ENCODE measurements at places on chromosomes 2 and 18.

DNA sequence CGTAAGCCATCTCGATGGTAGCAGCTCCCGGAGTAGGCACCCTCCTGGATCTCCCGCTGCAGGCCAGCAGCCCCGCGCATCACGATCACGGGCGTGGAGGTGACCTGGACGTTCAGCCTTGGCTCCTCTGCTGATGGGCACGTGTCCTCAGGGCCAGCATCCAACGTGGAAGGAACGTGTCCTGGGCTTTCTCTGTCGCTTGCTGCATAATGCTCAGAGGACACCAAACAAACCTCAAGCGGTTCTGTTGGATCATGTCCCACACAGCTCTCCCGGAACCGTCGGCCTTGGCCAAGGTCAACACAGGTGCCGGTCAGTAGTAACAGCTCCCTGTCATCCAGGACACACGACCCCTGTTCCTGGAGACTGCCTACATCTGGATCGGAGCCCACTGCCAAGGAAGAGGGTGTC, 23.1 kb downstream of the PASK start:
- no peak for ATAC-seq

- no peak for ATAC-seq
Measured at GRCh38 chr2:46887028-46887885, 28.3 kb downstream of the MCFD2 start.

- ATAC-seq, result no peak
Measured at GRCh38 chr2:66682476-66682875, 247.6 kb downstream of the MEIS1 start.

DNA sequence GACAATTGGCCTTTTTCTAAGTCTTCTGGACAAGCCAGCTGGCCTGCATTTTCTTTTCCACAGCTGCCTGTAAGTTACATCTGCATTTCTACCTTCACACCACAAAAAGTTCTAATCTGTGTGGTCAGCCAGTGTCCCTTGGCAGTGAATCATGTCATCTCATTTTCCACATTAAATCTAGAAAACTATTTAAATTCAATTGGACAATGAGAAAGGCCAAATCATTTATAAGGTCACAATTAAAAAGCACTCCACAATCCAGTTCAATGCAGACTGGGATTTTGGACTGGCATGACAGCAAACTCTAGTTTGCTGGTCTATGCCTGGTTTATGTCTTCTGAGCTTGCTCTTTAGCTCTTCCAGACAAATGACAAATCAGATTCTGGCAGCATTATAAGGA, 494.2 kb upstream of the SPHKAP start:
- no peak for ATAC-seq

GRCh38 chr2:113861740-113862139, 28.1 kb upstream of the ACTR3 start:
- ATAC-seq, result no peak

DNA sequence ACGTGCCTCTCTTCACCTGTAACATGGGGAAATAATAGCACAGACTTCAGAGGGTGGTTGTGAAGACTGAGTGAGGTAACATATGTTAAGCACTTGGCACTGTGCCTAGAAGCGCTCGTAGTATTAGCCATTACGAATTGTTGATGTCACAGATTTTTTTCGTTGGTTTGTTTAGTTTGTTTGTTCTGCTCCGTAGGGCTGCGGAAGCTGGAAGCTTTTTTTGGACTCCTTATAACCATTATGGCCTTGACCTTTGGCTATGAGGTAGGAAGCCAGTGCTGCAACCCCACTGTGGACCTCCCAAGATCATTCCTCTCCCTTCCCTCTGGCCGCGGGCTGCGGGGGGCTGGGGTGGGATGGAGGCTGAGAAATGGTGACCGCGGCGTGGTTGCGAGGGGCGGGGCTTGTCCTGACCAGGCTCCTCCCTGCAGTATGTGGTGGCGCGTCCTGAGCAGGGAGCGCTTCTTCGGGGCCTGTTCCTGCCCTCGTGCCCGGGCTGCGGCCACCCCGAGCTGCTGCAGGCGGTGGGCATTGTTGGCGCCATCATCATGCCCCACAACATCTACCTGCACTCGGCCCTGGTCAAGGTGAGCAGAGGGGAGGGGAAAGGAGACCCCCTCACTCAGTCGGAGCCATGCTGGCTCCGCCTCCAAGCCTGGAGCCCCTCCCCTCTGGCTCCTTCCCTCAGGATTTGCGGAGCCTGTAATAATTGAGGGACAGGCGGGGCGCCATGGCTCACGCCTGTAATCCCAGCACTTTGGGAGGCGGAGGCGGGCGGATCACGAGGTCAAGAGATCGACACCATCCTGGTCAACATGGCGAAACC, 5.5 kb downstream of the SLC11A1 start:
- ATAC-seq, result peak; percentile 72

DNA sequence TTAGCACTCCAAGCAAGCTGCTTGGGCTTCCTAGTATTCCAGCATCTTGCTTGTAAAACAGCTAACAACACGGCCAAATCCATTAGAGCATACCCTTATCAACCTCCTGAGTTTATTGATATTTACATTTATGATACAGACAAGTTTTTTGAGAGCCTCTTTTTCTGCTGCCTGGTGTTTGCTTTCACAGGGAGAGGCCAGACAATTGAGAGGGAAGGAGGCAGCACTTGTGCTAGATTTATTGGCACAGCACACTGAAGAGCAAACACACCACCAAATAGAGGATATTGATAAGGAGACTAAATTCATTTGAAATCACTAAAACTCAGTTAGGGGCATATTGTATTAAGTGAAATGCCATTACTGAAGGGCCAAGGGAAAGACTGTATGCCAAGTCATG, 1142.3 kb upstream of the FANCL start:
- no peak for ATAC-seq

- no peak for ATAC-seq
Measured at GRCh38 chr2:210541290-210541902, 15.0 kb upstream of the CPS1 start.

- peak; percentile 34 for ATAC-seq
Measured at GRCh38 chr18:79069717-79070151, 540 bp downstream of the ATP9B start.

DNA sequence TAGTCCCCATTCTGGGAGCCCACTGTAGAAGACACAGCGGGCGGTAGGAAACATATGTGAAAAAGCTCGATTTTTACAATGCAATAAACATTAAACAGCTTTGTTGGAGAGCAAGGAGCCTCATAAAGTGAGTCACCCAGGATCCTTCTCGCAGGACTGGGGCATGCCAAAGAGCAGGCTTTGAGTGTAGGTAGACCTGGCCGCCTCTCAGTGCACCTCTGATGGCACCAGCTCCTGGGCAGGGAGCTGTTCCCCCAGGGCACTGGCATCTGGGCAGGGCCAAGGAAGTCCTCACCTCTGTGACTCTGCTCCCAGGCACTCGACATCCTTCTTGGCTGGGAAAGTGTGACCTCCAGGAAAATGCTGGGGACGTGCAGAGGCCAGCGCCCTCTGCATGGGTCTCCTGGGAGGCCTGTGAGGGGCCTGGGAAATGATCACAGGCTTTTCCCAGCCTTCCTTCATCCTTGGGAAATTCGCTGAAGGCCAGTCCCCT, 94.2 kb downstream of the POLR1A start:
- no peak for ATAC-seq

- no peak for ATAC-seq
Measured at GRCh38 chr18:12231986-12232385, 22.2 kb upstream of the CIDEA start.

- ATAC-seq, result no peak
Measured at GRCh38 chr2:195472501-195473234, 184.4 kb upstream of the SLC39A10 start.

DNA sequence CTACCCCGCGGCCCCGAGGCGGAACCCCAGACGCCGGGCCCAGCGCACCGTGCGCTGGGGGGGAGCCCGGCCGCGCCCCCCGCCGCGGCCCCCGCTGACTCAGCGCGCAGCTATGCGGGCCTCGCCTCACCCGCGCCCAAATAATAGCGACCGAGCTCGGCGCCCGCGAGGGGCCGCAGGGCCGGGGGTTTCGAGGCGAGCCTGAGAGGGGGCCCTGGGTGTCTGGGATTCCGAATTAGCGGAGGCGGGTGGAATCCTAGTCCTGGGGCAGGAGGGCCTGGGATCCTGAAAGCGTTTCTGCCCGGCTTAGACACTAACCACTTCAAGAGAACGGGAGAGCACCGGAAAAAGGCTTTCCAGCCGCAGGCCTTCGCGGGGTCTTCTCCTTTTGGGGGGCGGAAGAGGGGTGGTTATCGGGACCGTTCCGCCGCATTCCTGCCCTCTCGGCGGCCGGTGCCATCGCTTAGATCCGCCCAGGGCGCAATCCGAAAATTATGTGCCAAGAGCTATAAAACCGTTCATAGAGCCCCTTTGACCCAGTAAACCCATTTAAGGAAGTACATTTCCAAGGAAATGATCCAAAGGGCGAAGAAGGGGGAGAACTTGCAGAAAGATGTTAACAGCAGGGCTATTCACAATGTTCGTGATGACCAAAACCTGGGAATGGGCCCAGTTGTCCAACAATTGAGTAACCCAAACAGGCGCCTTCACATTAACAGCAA, 681 bp upstream of the ROCK2 start:
- peak; percentile 75 for ATAC-seq

DNA sequence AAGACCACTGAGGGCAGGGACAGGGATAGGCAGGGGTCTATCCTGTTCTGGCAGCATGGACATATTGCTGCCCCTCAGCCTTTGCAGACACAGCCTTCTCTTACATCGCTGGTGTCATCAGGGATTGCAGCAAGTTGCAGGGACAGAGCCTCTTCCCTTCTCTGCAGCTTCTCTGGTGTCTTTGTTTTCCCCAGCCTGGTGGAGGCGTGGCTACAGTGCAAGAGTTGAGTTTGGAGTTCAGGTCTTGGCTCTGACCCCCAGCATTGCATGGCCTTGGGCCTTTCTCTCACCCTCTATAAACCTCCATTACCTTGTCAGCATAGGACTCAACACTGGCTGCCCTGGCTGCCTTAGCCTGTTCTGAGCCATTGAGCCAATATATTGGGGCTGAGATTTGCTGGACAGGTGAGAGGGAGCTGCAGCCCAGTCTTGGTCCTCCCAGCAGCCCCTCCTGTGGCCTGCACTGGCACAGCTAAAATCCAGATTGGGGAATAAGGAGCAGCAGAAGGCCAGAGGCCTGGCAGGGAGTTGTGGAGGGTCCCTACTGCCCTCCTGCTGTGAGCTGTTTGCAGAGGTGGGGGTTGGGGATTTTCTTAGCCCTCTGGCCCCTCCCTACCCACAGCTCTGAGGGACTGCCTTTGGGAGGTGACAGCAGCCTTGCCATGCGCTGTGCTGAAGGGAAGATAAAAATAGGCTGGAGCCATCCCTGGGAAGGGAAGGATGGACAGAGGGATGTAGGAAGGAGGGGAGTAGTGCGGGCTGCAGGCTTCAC, 22.8 kb downstream of the EHD3 start:
- no peak for ATAC-seq

- no peak for ATAC-seq
Measured at GRCh38 chr18:23138471-23138870, 3.2 kb downstream of the CABLES1 start.

GRCh38 chr18:46171331-46171730, 67.1 kb downstream of the HAUS1 start:
- no peak for ATAC-seq

- no peak for ATAC-seq
Measured at GRCh38 chr18:44759925-44760342, 79.2 kb downstream of the SETBP1 start.

DNA sequence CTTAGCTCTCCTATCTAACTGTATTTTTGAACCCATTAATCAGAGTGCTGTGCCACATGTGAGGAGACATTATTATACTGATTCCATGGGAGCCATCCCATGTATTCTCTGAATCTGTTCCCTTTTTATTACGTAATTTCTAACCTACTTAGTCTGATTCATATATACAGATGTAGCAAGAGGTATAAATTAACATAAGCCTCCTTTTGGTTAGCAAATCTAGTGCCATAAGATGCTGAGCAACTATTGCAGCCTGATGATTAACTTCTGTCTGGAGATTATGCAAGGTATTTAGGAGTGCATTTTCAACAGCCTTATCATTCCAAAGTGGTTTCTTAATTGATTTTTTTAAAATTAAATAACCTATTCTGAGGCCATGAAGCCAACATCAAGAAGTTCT, 114.1 kb upstream of the MSH2 start:
- ATAC-seq, result no peak

DNA sequence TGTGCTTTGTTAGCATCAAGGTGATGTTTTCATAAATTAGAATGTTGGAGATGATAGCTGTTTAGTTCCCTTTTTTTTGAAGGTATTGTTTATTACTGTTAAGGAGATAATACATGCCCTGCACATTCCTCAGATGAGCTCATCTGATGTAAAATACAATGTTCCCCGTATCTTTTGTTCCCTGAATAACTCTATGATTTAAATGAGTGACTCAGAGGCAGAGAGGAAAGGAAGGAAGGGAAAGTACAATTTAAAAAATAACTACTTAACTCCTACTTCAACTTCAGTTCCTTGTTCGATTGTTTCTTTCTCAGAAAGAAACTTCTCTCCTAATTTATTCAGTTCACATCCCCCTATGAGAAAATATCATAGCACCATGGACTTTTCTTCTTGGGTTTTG, 208.7 kb downstream of the KCNE4 start:
- no peak for ATAC-seq

- no peak for ATAC-seq
Measured at GRCh38 chr2:79935771-79936657, 368.5 kb downstream of the LRRTM1 start.

All from gastroesophageal sphincter (tissue), 4 donors.